ENCODE measurements at places on chromosomes 1 and 21.

DNA sequence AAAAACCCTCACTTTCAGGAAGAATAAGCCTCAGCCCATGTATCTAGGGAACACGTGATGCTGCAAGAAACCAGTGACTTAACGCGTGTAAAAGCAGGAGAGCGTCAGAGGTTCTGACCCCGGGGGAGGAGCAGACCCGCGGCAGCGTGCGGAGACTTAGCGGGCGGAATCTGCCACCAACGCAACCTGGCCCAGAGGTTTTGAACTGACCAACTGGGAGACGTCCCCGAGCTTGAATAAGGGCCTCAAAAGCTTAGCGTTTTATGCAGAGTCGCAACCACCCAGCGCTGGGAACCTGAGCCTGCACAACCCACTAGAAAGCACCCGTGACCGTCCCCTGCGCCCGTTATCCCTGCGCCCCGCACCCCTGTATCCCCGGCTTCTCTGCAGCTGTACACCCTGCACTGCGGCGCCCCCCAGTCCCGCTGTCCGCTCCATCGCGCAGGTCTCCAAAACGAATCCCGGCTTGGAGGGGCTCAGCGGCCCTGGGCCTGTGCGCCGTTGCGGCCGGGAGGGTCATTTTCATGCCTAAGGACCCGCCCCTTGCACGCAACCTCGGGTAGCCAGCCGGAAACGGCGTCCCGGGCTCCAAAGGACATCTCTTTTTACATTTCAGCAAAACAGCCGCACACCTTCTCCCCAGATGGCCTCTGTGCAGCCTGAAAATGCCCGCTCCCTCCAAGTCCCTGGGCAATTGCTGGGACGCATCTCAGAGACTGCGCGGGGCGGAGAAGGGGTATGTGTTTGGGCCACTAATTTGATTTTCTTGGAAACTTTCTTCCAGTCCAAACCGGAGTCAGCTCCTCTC lies 29.4 kb upstream of the TRIM17 start:
- DNase-seq = no peak

- no peak for DNase-seq
Measured at GRCh38 chr1:24450316-24450715, 34.7 kb downstream of the NIPAL3 start.

DNA sequence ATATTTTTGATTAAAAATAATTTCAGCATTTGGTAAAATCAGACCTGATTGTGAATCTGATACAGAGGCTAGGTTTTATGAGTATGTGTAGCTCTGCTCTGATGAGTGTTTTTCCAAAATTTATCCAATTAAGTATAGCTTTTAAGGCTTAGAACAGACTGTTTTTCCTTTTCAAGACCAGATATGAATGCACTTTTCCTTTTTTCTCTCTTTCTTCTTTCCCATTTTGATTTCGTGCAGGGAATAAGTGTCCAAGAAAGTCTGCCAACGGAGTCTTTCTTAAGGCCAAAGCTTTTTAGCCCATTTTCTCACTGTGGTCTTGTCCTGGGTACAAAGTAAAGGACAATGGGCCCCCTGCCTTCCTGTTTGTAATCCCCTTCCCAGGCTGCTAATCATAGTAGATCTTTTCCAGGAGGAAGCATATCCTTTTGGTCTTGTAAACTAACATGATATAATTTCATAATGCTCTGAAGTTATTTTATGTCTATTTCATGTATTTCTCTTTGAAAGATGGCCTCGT lies 2.9 kb downstream of the KIF1B start:
- no peak for DNase-seq

GRCh38 chr21:38905752-38906151 lies 100.0 kb downstream of the ETS2 start:
- DNase-seq = no peak

GRCh38 chr1:184296466-184297243 lies 90.2 kb upstream of the C1orf21 start:
- no peak for DNase-seq

- no peak for DNase-seq
Measured at GRCh38 chr21:15264084-15264665, 199.4 kb upstream of the NRIP1 start.

- no peak for DNase-seq
Measured at GRCh38 chr1:172874950-172875349, 175.8 kb downstream of the TNFSF18 start.
